Immature natural killer cell (primary cell): ENCODE measurements at places on chromosomes 3 and 15.

DNA sequence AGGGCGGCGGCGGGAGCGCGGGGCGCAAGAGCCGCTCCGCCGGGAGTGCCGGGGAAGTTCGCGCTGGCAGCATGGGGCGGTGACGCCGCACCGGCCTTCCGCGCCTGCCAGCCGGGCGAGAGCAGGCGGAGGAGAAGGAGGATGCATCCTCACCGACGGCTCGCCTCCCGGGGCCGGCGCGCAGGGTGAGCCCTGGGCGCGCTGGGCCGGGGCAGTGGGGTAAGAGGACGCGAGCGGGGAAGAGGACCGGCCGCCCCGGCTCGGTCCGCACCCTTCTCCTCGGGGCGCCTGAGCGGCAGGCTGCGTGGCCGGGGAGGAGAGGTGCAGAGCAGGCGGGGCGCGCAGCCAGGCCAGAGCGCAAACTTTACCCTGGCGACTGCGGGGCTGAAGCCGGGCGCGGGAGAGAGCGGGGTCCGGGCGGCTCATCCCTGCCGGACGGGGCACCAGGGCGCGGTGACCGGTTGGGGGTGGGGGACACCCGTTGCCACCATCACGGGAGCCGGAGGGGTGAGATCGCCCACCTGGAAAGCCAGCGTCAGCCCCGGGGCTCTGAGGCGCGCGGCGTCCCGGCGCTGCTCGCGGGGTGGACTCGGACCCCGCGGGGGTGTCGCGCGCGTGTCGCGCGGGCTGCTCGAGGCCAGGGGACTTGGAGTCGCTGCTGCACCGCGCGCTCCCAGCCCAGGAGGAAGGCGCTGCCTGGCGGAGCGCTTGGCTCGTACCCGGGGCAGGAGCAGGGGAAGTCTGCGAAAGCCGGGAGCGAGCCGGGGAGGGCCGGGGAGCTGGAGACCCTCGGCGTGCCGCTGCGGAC, 542 bp downstream of the GABRA5 start:
- H3K27me3 ChIP-seq = peaks cover 4% of the 10 kb centered on the region
- no peak for DNase-seq
- H3K4me3 ChIP-seq = no peak overlapping the region

GRCh38 chr3:135771760-135772159, 193.8 kb upstream of the PPP2R3A start:
- H3K4me3 ChIP-seq = no peak overlapping the region
- DNase-seq = no peak
- no peak overlapping the region for H3K27ac ChIP-seq

DNA sequence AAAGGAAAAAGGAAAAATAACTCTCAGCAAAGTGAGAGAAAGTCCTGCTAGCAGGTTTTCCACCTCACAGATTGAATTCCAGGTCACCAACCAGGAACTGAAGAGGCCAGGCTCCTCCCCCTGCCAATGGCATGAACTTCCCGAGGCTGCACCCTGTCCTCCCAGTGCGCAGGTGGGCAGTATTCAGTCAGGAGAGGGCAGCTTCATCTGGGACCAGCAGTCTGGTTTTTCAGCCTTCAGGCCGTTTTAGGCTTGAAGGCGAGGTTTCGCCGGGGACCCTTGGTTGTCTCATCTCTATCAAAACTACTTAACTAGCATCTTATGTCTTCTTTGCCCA, 41.2 kb downstream of the TRAT1 start:
- no peak overlapping the region for H3K27ac ChIP-seq
- no peak for DNase-seq
- peaks cover 11% of the 10 kb centered on the region for H3K4me1 ChIP-seq
- H3K36me3 ChIP-seq = peaks cover 4% of the 10 kb centered on the region
- no peaks in the 10 kb centered on the region for H3K27me3 ChIP-seq

- H3K4me3 ChIP-seq = no peak overlapping the region
- no peak overlapping the region for H3K27ac ChIP-seq
- H3K27me3 ChIP-seq = no peaks in the 10 kb centered on the region
- no peaks in the 10 kb centered on the region for H3K4me1 ChIP-seq
- DNase-seq = no peak
- H3K36me3 ChIP-seq = no peaks in the 10 kb centered on the region
Observed at GRCh38 chr3:28649266-28649665, 300.6 kb upstream of the AZI2 start.

DNA sequence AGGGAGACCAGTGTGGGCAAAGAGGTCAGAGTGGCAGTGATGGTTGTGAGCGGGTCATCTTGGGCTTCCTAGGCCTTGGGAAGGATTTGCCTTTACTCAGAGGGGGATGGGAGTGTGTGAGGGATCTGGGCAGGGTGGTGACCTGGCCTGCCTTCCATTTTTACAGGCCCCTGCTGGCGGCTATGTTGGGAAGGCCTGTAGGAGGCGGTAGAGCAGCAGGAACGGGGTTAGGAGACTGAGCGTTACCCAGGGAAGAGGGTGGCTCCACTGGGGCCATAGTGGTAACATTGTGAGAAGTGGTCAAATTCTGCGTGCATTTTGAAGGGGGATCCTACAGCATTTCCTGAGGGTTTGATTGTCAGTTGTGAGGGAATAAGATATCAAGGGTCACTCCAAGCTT, 307.3 kb upstream of the CTDSPL start:
- peaks cover 4% of the 10 kb centered on the region for H3K27me3 ChIP-seq
- DNase-seq = no peak
- no peak overlapping the region for H3K27ac ChIP-seq
- no peaks in the 10 kb centered on the region for H3K36me3 ChIP-seq
- no peak overlapping the region for H3K4me3 ChIP-seq

GRCh38 chr3:160150525-160150924, 74.7 kb upstream of the C3orf80 start:
- DNase-seq = no peak
- no peaks in the 10 kb centered on the region for H3K36me3 ChIP-seq
- no peak overlapping the region for H3K4me3 ChIP-seq
- H3K4me1 ChIP-seq = no peaks in the 10 kb centered on the region
- no peak overlapping the region for H3K27ac ChIP-seq

DNA sequence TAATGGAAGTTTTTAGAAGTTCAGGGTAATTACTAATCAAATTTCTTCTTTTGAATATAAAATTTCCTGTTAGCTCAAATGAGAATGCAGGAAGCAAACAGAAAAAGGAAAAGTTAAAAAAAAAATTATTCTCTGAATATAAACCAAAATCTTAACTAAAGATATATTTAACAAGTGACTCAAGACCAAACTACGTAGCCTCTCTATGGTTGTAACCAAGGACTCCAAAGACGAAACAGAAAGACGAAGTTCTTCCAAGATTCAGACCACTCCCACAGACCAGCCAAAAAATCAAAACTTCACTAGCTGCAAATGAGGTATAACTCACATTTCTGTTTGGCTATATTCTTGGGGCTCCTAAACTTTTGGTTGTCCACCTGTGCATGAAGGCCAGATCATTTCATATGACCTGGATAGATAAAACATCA, 846.5 kb upstream of the ALCAM start:
- no peak overlapping the region for H3K27ac ChIP-seq
- peaks cover 3% of the 10 kb centered on the region for H3K27me3 ChIP-seq
- H3K36me3 ChIP-seq = no peaks in the 10 kb centered on the region
- no peak for DNase-seq

- H3K36me3 ChIP-seq = no peaks in the 10 kb centered on the region
- no peaks in the 10 kb centered on the region for H3K27me3 ChIP-seq
- DNase-seq = no peak
- no peak overlapping the region for H3K4me3 ChIP-seq
Observed at GRCh38 chr3:46209746-46210470, 1.8 kb upstream of the CCR1 start.

- DNase-seq = peak; percentile 82
- H3K36me3 ChIP-seq = no peaks in the 10 kb centered on the region
- peaks cover 57% of the 10 kb centered on the region for H3K4me1 ChIP-seq
- peaks cover 15% of the 10 kb centered on the region for H3K27me3 ChIP-seq
- peak overlapping the region; percentile 98 for H3K4me3 ChIP-seq
Observed at GRCh38 chr15:45457641-45458539, 64.7 kb downstream of the SLC30A4 start.

GRCh38 chr15:95864467-95864886, 466.0 kb upstream of the NR2F2 start:
- DNase-seq = peak; percentile 78
- H3K27ac ChIP-seq = peak overlapping the region; percentile 96
- peaks cover 6% of the 10 kb centered on the region for H3K27me3 ChIP-seq
- H3K4me3 ChIP-seq = peak overlapping the region; percentile 58
- H3K36me3 ChIP-seq = no peaks in the 10 kb centered on the region

- no peak for DNase-seq
- H3K36me3 ChIP-seq = no peaks in the 10 kb centered on the region
- no peaks in the 10 kb centered on the region for H3K27me3 ChIP-seq
- H3K27ac ChIP-seq = no peak overlapping the region
Observed at GRCh38 chr3:55765906-55766701, 279.0 kb upstream of the WNT5A start.

DNA sequence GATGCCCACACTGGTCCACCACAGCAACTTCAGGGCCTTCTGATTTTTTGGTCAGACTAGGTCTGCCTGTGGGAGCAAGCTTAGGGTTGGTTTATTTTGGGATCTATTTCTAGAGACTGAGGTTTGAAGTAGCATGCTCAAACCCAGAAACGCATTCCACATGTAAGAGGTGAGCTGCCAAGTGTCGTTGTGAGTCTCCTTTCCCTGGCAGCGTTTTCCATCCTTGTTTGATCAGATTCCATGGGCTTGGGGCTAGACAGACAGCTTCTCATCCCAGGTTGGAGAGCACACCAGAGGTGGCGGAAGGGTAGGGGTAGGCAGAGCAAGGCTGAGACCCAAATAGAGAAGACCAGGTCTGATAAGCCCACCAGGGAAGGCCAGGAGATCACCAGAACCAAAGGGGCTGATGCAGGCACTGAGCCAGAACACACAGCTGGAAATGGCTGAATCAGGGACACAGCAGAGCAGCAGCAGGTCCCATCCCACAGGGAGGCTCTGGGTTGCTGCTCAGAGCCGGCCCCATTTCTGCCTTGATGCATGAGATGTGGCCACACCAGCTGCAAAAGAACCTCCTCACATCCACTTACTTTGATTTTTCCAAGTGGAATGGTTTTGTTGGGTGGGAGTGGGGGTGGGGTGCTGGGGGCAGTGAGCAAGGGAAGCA, 186.8 kb downstream of the THSD4 start:
- H3K27ac ChIP-seq = no peak overlapping the region
- no peak overlapping the region for H3K4me3 ChIP-seq
- H3K36me3 ChIP-seq = no peaks in the 10 kb centered on the region
- no peak for DNase-seq

GRCh38 chr3:65524584-65524983, 514.1 kb downstream of the MAGI1 start:
- DNase-seq = no peak
- no peak overlapping the region for H3K4me3 ChIP-seq
- H3K4me1 ChIP-seq = no peaks in the 10 kb centered on the region
- no peak overlapping the region for H3K27ac ChIP-seq

DNA sequence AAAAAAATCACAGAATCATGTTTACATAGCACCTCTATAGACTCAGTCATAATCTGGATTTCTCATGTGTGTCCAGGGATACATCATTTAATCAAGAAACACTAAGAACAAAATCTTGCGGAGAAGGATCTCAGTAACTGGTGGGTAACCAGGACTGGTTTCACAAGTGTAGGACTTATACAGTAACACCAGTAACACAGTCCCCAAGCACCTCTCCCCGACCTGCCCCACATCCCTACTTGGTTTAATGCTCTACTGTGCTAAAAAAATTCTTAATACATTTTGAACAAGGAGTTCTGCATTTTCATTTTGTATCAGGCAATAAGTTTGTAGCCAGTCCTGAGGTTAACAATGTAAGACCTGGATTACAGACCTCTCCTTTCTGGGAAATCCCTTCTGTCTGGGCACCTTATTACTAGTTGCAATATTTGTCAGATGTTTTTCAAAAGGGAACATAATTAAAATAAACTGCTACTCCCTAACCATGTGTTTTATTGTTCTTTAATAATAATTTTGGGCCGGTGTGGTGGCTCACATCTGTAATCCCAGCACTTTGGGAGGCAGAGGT, 57.6 kb upstream of the BBX start:
- no peak for DNase-seq
- peaks cover 12% of the 10 kb centered on the region for H3K27me3 ChIP-seq
- no peaks in the 10 kb centered on the region for H3K36me3 ChIP-seq

DNA sequence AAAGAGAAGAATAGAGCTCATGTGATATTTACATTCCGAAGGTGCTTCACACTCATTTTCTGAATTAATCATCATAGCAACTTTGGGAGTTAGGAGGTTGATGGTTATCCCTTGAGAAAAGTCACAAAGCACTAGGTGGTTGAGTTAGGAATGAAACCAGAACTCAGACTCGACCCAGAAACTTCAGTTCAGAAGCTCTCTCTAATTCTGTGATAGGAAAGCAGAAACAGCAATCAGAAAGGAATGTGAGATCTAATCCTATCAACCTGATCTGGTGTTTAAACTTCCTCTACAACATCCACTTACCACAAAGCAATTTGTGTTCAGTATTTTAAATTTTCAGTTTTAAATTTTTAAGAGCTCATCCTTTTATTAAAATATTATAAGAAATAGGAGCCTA, 211.2 kb downstream of the CNTN3 start:
- no peak overlapping the region for H3K27ac ChIP-seq
- no peaks in the 10 kb centered on the region for H3K4me1 ChIP-seq
- no peaks in the 10 kb centered on the region for H3K36me3 ChIP-seq
- H3K4me3 ChIP-seq = no peak overlapping the region
- DNase-seq = no peak

DNA sequence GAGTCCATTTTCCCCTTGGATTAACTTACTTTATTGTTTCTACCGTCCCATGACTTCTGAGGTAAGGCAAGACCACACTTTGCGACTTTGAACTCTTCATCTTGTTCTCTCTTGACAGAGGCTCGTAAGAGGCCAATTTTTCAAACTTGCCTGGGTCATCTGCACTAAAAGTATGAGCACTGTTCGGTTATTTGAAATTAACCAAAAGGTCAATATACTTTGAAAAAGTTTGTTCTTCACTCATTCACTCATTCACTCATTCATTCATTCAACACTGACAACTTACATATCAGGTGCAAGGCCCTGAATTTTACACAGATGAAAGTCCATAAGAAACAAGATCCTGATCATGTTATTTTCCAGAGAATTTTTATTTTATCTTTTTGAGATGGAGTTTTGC, 57.9 kb downstream of the ATP1B3 start:
- H3K27me3 ChIP-seq = no peaks in the 10 kb centered on the region
- no peaks in the 10 kb centered on the region for H3K4me1 ChIP-seq
- DNase-seq = no peak
- no peak overlapping the region for H3K27ac ChIP-seq
- H3K36me3 ChIP-seq = no peaks in the 10 kb centered on the region

DNA sequence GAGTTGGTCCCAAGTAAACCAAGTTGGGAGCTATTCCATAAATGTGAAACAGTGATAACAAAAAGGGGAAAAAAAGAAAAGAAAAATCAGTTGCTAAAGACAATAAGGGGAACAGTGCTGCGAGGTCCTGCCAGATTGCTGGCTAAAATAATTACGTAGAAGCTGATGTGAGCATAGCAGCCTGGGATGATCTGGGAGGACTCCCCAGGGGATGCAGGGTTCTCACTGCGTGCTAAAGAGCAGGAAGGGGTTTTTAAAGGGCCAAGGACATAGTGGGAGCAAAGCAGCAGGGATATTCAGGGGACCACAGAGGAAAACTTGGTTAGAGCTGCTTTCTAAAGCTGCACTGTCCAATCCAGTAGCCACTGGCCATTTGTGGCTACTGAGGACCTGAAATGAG, 133.0 kb upstream of the UMPS start:
- H3K4me3 ChIP-seq = no peak overlapping the region
- no peaks in the 10 kb centered on the region for H3K36me3 ChIP-seq
- no peak overlapping the region for H3K27ac ChIP-seq
- peaks cover 9% of the 10 kb centered on the region for H3K27me3 ChIP-seq

GRCh38 chr3:127418560-127419147, 130.8 kb upstream of the PRR20G start:
- no peaks in the 10 kb centered on the region for H3K36me3 ChIP-seq
- H3K4me1 ChIP-seq = no peaks in the 10 kb centered on the region
- peaks cover 5% of the 10 kb centered on the region for H3K27me3 ChIP-seq
- no peak overlapping the region for H3K27ac ChIP-seq
- no peak for DNase-seq
- H3K4me3 ChIP-seq = no peak overlapping the region
